ENCODE measurements at places on chromosomes 6 and 20.

- DNase-seq = no peak
These were observed 139.8 kb downstream of the ZDHHC14 start for GRCh38 chr6:157520596-157521361.

DNA sequence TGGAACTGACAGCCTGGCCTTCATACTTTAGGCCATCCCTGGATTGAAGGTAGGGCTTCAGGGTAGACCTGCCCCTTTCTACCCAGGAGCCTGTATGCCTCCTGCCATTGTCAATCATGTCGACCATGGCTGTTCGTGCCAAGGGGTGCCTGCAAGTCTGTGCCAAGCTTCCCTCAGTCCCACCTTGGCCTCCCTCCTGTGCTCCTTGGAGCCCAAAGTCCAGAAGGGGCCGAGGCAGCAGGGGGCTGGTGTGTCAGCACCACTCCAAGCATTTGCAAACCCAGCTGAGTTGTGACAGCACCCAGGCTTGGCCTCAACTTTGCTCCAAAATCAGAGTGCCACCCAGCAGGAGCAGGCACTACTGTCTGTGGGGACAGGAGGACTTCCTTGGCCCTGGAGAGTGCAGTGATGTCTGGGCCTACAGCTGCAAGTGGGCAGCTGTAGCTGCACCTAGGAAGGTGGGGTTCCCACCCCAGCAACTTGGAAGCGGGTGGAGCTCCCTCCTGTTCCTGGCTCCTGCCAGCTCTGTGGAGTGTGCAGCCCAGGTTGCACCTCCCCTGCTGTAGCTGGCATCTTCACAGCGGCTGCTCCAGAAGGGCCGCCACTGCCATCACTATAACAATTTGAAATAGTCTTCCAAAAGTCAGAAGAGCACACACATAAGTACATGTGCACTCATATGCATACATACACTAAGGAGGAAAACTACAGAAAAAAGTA, 1719.3 kb downstream of the HACE1 start:
- DNase-seq = no peak

GRCh38 chr6:5399391-5399790, 138.1 kb downstream of the FARS2 start:
- DNase-seq = no peak

DNA sequence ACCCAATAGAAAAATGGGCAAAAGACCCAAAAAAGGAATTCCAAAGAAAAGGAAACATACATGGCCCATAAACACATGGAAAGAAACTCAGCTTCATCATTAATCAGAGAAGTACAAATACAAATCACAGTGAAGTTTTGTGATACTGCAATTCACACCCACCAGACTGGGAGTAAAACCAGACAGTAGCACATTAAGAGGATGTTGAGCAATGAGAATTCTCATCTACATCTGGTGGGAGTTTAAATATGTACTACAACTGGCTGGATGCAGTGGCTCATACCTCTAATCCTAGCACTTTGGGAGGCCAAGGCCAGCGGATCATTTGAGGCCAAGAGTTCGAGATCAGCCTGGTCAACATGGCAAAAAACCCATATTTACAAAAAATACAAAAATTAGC, 125.7 kb upstream of the PHACTR1 start:
- DNase-seq = no peak

DNA sequence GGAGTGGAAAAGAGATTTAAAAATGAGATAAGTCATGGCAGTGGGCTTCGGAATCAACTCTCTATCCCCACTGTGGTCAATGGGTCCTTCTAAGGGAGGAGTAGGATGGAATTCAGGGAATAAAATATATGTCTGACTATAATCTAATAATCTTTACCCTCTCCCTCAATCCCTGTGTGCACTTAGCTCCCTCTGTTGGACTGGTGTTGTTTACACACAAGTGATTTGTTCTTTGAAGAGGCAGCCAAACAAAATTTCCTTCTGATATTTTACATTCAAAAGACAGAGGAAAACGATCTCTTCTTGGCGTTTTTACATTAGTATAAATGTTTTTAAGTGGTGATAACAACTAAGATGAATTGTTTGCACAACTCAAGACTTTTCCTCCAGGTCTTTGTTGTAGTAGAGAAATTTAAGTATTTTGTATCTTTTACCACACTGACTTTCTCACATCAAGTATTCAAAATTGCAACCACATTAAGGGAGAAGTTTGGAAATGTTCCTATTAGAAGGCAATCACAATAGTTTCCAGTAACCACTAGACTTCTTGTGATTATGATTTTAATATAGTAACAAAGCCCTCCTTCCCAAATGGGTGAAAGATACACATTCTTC, 317.8 kb downstream of the CENPW start:
- no peak for DNase-seq

DNA sequence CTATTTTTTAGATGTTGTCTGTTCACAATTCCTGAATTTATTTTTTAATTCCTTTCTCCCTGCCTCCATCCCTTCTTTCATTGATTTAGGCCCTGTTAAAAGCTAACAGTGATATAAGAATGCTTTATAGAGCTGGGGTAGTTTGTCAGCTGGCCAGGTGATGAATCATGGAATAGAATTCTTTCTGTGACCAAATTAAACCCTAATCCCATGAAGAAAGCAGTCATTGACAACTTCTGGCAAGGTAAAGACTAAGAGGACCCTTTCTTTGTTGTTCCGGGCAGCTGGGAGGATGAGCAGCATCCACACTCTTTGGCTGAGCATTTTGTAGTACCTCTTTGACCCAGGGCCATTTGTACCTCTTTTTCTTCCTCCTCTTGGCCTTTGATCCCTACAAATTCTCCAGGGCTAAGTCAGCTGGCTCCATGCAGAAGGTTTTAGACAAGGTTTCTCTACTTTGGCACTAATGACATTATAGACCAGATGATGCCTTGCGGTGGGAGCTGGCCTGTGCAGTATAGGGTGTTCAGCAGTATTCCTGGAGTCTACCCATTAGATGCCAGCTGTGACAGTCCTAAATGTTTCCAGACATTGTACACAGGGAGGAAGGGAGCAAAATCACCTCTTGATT, 102.9 kb downstream of the SLX4IP start:
- DNase-seq = no peak

DNA sequence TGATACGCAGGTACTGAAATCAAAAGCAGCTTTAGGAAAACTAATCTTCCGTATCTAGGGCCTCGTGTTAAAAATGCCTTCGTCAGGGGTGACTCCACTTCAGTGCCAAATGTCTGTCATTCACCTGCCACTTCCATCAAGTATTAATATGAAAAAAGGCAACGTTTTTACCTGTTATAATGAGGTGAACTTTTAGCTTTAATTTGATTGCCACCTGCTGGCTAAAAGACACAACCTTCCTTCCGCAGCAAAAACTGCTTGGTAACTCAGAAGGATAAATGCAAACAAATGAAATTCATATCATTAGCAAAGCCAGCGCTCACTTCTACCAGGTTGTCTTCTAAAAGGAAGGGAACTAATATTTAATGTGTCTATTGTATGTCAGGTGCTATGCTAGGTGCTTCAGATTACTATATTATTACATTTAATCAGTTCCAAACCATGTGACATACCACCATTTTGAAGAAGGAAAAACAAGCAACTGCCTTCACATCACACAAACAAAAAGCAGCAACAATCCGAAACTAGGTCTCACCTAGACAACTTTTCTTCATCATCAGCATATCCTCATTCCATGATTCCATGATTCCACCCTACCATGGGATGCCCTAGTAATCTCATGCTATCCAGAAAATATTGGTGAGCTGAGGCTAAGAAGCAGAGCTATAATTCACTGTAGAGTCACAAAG, 20.6 kb upstream of the ARHGAP18 start:
- no peak for DNase-seq

- no peak for DNase-seq
These were observed 142.0 kb upstream of the ZNF217 start for GRCh38 chr20:53735536-53736050.

DNA sequence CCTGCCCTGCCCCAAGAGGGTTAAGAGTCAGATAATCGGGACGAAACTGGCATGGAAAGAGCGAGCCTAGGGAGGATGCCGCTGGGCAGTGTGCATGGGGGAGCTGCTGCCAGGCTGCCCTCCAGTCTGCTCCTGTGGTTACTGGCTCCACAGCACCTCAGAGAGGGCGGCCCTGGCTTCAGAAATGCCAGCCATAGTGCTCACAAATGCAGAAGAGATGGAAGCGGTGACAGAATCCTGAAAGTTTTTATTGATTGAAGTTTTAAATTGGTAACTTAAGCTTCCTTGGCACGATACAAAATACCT, 57.9 kb downstream of the VAPB start:
- DNase-seq = no peak

GRCh38 chr6:109626311-109626710, 64.7 kb downstream of the AK9 start:
- DNase-seq = no peak

GRCh38 chr20:39886650-39887190, 802.3 kb downstream of the MAFB start:
- DNase-seq = no peak

GRCh38 chr6:24708612-24709011, 10.3 kb downstream of the C6orf62 start:
- no peak for DNase-seq

DNA sequence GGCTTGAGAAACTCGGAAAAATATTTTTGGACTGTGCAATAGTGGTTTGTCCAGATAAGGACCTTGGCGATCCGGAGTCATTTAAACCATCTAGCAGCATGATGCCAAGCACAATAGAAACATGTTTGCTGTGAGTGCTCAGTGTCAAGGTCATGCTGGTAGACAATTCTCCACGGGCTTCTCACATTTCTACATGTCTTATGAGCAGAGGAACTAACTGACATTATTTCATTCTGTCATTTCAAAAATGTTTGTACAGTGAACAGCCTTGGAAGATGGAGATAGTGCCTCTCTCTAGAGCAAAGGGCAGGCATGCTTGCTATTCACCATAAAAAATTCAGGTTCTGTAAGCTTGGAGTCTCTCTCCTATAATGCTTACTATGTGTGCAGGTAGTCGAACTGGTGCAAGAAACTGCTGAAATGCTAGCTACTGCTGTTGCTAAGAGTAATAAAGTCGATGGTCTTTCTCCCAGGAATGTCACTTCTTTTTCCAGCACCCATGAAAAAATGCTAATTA, 25.4 kb upstream of the CCN2 start:
- no peak for DNase-seq

DNA sequence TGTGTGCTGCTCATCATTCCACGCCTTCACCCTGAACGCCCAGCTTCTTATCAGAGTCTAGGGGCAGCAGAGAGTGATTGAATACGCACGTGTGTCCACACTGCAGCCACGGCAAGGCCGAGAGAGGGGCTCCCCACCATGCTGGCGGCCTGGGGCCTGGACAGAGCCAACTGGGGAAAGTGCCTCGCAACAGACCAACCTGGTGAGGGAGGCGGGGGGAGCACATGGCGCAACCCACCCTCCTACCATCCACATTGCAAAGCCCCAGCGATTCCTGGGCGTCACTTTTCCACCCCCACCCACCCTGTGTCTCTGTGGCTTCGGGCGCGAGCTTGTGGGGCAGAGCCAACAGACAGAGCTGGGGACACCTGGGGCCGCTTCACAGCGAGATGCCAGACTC, 66.4 kb upstream of the DUSP22 start:
- DNase-seq = no peak

DNA sequence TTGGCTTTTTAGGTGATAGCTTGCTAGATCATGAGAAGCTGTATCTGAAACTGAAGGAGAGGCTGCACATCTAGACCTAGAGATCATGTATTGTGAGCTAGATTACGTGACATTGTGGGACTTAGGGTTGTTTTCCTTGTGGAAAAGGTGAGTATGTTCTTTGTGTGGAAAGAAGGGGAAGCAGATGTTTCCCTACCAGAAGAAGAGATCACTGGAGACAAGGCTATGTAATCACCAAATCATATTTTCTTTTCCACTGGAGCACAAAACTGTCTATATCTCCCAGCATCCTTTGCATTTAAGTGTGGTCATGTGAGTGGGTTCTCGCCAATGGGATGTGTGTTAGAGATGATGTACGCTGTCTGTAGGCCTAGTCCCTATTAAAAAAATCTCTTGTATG, 7.0 kb upstream of the EPB41L2 start:
- DNase-seq = no peak

DNA sequence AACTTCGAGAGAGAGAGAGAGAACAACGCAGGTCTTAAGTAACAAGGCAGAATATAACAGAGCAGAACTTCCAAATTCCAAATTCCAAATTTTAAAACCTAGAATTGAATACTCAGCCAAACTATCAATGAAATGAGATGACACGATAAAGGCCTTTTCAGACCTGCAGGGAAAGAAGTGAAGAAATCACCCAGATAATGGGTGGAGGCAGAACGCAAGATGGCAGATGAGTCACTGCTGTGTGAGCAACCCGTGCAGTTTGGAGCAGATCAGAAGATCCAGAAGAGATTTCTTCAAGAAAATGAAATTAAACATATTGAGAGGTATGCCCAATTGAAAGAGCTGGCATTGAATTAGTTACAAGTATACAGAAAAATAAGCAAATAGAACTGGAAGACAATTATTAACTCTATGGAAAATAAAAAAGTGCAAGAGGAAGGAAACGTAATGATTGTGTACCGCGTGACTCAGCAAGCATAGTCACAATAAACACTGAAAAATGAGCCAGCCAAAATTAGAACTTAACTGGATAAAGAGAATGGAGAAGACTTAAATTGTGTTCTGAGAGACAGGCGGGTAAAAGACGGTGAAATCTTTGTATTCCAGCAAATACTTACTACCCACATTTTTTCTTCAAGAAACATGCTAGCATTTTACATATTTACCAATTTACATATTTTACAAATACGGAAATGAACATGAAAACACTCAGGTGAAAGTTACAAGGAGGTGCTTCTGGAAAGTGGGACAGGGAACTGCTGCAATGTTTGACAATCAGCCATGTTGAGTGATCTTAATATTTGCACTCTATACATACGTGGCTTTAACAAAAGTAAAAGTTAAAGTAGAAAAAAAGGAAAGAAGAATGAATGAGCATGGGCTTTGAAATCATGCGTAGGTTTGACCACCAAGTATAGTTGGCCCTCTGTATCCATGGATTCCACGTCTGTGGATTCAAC, 87.9 kb upstream of the CDYL start:
- no peak for DNase-seq

- no peak for DNase-seq
These were observed 67.2 kb upstream of the SMLR1 start for GRCh38 chr6:130760006-130760405.

DNA sequence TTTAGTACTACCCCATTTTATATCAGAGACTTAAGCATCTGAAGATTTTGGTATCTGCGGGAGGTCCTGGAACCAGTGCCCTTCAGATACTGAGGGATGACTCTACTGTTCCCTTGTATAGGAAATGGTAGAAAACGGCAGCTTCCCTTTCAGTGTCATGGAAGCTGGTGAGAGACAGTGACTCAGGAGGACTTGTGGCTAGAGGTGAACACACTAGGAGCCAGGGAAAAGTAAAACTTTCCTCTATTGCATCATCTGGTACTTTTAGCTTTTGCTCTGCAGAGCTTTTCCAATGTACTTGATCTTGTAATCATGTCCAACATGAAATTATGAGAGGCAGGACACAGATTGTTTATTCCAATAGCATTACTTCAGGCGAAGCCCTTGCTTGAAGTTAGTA, 45.0 kb downstream of the RNF144B start:
- no peak for DNase-seq

- no peak for DNase-seq
These were observed 134.4 kb upstream of the COL21A1 start for GRCh38 chr6:56381801-56382251.
